ENCODE measurements at places on chromosomes 16 and 17.

DNA sequence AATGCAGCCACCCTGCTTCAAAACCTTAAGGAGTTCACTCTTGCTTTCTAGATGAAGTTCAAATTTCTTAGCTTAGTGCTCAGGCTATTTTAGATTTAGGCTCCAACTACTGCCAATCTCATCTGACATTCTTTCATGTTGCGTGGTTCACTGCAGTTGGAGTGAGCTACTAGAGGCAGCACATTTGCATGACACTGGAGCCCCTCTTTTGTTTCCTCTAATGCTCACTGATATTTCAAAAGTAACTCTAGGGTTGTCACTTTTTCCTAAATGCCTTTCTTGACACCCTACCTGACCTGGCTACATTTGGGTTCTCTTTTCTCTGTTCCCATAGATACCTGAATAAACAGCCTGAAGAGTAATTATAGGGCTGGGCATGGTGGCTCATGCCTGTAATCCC lies 586.5 kb upstream of the GOT2 start:
- DNase-seq = no peak

DNA sequence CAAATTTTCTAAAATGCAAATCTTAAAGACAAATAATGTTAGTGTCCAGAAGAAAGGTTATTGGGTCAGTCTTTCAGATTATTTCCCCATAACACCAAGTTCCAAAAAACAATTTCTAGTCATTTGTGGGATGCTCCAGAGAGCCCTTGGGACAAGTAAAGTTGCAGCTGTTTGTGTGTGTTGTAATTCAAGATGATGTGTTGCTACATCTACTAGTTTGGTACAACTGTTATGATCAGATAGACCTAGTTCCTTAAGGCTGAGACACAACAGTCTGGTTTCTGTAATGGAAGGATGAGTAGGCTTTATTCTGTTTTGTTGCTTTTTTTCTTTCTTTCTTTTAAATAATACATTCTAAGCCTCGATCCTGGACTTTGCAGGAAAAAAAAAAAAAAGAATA lies 41.9 kb downstream of the PIGL start:
- no peak for DNase-seq

DNA sequence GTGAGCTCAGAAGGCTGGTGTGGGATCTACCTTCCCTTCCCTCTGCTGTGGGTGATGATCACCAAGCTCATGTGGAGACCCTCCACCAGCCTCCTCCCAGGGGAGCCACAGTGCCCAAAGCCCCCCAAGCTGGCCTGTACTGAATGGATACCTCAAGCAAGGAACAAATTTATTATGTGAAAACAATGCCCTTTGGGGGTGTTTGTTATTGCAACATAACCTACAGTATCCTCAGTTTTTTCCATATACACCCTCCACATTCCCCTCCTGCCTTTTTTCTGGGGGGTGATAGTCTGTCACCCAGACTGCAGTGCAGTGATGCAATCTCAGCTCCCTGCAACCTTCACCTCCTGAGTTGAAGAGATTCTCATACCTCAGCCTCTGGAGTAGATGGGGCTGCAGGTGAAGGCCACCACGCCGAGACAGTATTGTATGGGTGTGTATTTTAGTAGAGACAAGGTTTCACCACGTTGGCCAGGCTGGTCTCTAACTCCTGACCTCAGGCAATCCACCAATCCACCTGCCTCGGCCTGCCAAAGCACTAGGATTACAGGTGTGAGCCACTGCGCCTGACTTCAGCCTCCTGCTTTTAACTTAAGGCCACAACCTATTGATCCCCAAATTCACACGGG lies 215.9 kb downstream of the CPPED1 start:
- no peak for DNase-seq

GRCh38 chr17:59441464-59442096 lies 110.1 kb downstream of the YPEL2 start:
- DNase-seq = no peak

GRCh38 chr17:83079766-83080578 lies 563 bp downstream of the METRNL start:
- DNase-seq = no peak

DNA sequence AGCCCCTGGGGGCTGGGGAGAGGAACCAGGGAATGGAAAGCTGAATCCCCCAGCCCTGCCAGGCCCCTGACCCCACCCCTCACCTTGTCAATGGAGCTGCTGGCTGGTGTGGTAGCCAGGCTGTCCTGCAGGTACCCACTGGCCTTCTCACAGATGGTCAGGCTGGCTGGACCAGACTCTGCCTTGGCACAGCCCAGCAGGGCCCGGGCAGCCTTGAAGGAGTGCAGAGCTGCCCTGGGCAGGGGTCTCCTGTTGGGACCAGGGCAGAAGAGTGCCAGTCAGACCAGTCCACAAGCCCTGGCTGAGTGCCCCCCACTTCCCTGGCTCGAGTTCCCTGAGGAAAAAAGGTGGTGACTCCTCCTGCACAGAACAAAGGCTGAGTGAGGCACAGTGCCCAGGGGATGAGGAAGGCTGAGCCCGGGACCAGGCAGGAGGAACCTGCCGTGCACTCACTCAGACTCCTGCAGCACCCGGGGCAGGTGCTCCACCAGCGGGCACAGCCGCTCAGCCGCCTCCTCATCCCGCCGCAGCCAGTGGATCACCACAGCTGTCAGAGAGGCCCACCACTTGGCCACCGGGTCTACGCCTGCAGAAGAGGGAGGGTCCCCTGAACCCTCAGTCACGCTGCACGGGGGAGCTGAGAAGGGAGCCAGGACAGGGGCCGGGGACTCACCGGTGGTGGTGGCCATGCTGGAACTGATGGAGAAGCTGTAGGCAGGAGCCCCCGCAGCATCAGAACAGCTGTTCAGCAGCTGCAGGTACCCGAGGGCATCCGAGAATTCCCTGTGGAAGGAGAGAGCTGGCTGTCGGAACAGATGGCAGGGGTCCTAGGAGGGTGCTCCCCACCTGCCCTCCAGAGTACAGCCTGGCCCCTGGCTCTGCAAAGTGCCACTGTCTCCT lies 22.4 kb downstream of the SREBF1 start:
- no peak for DNase-seq

GRCh38 chr16:11642765-11643116 lies 25.5 kb upstream of the SNN start:
- DNase-seq = no peak

DNA sequence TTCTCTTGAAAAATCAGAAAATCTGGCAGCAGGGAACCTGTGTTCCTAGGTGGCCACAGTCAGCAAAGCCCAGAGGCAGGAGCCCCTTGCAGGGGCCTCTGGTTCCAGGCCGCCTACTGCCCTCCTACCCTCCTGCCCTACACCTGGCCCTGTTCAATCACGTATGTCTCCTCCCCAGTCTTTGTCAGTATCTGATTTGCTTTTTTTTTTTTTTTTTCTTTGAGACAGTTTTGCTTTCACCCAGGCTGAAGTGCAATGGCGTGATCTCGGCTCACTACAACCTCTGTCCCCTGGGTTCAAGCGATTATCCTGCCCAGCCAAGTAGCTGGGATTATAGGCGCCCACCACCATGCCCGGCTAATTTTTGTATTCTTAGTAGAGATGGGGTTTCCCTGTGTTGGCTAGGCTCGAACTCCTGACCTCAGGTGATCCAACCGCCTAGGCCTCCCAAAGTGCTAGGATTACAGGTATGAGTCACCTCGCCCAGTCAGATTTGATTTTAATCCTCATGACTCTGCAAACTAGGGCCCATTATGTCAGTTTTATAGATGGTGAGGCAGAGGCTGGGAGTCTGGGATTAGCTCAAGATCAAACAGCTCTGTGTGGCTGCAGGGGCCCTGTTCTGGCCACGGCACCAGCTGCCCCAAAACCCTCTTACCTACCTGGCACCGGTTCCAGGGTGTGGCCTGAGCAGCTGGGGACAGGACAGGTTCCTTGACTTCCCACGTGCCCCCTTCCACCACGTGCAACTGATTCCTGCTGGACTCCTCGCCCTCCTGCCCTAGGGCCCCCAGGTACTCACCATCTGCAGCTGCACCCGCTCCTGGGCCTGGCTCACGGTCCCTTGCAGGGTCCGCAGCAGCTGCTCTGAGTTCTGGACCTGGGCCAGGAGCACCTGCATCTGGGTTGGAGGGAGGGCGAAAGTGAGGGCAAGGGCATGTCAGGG lies 14.7 kb downstream of the RABEP2 start:
- no peak for DNase-seq

DNA sequence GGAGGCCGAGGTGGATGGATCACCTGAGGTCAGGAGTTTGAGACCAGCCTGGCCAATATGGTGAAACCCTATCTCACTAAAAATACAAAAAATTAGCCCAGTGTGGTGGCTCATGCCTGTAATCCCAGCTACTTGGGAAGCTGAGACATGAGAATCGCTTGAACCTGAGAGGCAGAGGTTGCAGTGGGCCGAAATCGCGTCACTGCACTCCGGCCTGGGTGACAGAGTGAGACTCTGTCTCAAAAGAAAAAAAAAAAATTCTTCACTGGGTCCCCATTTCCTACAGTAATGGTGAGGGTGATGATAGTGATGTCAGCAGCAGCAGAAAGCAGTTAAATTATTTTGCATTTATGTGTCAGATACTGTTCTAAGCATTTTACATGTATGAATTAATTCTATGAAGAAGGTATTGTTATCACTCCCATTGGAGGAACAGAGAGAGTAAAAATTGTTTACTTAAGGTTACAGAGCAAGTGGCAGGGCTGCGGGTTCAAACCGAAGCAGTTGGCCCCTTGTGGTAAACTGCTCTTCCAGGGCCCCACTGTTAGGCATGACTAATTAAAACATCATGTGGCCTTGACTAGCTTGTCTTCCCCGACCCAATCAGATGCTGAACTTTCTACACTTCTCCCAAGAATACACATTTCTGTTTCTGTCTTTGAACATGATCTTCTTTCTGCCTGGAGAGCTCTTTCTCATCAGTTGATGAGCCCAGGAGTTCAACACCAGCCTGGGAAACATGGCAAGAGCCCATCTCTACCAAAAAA lies 45.8 kb downstream of the STAT3 start:
- DNase-seq = no peak

DNA sequence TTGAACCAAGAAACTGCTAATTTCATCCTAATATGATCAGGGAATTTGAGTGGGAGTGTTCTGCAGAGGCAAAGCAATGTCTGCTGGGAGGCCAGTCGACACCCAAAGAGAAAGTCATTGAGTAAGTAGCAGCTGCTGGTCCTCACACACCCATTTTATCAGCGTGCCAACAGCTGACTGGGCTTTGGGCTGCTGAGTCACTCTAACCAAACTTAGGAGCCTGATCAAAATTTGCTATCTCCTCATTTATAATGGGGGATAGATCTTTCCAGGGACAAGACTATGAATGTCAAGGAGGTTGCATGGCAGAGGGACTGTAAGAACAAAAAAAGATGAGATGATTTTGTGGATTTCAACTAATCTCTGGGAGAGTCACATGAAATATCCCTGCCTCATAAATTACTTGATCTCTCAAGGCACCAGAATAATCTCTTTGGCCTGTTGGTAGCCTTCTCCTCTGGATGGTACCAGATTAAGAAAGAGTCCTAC lies 32.9 kb downstream of the CPSF4L start:
- no peak for DNase-seq

GRCh38 chr16:3992297-3993051 lies 112.0 kb upstream of the CREBBP start:
- DNase-seq = no peak

- DNase-seq = no peak
Measured at GRCh38 chr16:11707679-11708197, 34.9 kb downstream of the TXNDC11 start.

DNA sequence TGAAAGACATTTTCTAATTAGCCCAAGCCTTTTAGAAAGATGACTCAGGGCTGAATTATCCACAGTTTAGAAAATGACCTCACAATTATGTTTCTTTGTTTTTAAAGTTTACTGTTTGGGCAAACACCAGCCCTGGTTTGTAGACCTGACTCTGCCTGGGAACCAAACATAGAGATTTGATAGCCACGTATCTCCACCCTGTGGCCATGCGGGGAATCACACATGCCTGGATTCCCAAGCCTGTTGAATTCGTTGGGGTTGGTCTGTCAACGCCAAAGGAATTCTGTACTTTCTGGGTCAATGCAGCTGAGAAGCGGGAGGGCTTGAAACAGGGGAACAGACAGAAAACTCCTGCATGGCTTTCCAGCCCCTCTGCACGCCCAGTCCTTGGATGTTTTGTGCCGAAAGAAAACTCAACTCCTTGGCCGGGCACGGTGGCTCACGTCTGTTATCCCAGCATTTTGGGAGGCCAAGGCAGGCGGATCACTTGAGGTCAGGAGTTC lies 26.9 kb downstream of the CD300A start:
- DNase-seq = peak; percentile 39

GRCh38 chr16:56411624-56412023 lies 13.7 kb downstream of the AMFR start:
- no peak for DNase-seq

DNA sequence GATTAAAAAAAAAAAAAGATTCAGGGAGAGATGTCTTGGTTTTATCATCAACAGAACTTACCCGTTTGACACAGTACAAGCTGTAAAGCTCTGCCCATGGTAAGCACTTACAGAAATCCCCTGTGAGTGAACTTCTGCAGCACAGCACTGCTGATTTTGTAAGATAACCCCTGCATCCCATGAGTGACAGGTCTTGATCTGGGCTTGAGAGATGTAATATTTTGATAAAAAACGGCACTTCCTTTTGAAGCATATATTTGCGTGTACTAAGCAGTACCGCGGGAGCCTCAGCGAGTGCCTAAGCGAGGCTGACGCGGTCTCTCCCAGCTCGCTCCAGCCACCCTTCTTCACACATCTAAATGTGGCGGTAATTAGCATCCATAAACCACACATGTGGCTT lies 50.5 kb downstream of the IKZF3 start:
- DNase-seq = peak; percentile 21

DNA sequence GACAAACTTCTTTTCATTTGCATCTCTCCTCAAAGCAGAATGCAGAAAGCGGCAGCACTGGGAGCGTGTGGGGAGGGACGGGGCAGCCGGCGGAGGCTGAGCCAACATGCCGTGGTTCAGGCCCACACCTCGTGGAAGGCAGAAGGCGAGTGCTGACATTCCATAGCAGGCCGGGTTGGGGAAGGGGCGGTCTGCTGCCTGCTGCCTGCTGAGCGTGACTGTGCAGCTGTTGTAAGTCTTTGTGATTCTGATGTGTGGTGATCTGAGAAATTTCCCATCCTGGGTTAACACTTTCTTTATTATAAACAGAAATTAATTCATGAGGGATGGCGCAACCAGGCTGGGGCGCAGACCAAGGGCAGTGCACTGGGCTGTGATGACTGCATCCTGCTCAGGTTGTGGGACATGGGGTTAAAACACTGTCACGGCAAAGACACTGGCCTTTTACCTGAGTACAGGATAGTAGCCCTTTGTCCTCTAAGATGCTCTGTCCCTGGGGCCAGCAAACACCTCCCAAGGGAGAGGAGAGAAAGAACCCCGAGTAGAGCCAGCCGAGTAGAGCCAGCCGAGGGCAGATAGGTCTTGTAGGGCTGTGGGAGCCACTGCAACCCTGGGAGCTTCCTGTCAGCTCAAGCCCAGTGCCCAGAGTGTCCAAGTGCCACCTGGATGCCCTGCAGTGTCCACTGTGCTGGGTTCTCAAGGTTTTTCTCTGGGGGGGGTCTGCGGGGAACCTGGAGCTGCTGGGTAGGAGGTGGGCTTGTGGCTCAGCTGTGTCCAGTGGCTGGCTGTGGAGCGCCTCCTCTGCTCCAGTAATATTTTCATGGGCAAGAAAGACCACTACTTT lies 8.8 kb upstream of the DNASE1 start:
- DNase-seq = no peak
